Erythroblast (primary cell): ENCODE measurements at places on chromosomes 4 and X.
A peak's percentile ranks its signal among the peaks of the same experiment; 100 is the strongest.

DNA sequence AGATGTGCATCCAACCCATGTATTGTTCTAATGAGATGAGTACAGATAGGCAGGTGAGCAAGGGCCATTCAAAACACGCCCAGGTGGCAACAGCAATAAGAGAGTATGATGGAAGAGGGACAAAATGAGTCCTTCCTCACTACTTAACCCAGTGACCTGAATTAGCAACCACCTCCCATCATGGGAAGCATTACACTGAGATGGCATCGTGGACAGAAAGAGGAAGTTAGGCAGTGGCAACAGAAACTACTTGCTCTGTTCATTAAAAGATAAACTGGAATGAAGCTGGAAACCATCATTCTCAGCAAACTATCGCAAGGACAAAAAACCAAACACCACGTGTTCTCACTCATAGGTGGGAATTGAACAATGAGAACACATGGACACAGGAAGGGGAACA lies 17.2 kb downstream of the RXFP1 start:
- no peak for DNase-seq

DNA sequence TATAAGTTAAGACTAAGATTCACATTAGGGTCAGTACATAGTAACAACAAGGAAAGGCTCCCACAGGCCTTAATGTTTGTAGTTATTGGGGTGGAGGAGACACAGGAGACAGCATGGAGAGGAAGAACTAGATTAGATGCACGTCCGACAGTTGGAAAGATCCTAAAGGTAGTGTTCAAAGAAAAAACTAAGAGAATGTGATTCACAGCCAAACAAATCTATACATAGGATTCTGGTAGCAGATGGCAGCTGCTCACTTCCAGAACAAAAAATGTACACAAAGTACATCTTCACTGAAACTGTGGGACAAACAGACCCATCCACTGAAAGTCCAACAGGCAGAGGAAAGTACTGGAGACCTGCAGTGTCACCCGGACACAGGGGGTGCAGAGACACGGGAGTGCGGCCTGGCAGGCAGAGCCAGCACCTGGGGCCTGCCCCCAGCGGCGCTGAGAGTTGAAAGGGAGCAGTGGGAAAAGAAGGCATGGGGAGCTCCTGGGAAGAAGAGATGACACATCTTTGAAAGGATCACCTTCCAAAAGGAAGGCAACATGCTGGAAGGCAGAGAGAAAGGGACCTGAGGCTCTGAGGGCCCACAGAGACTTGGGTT lies 40.0 kb downstream of the NELFA start:
- no peak for DNase-seq

DNA sequence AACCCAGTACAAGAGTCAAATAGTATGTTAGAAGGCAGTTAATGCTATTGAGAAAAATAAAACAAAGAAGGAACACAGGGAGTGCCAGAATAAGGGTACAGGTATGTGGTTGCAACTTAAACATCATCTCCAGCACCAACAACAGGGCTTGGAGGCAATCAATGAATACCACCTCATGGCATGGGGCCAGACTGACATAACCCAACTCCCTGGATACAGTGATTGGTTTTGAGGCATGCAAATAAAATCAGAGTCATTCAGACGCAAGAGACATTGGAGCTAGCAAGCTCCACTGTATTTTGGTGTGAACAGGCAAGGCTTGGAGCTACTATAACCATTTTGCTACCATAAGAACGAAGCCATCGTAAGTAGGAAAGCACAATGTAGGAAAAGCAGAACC lies 56.7 kb downstream of the PPP3CA start:
- DNase-seq, result peak; percentile 32

GRCh38 chr4:10853196-10853595 lies 168.6 kb upstream of the CLNK start:
- DNase-seq, result no peak

DNA sequence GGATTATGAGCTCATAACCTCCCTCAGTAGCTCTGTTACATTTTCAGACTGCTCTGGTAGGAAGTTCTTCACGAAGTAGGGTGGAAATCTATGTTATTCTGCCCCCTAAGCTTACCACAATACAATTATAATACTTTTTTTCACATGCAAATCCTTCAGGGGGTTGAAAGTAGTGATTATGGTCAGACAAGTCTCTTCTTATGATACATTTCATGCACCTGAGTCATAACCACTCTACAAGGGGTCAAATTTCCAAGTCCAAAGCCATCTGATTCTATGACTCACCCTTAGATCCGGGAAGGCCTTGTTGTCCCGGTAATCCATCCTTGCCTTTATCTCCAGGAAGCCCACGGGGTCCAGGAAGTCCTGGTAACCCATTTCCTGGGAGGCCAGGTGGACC lies 95.2 kb downstream of the ATG4A start:
- DNase-seq, result no peak

- DNase-seq, result no peak
Observed at GRCh38 chr4:148515248-148515647, 73.0 kb upstream of the NR3C2 start.

GRCh38 chr4:147994076-147994475 lies 262.2 kb downstream of the ARHGAP10 start:
- DNase-seq, result no peak

DNA sequence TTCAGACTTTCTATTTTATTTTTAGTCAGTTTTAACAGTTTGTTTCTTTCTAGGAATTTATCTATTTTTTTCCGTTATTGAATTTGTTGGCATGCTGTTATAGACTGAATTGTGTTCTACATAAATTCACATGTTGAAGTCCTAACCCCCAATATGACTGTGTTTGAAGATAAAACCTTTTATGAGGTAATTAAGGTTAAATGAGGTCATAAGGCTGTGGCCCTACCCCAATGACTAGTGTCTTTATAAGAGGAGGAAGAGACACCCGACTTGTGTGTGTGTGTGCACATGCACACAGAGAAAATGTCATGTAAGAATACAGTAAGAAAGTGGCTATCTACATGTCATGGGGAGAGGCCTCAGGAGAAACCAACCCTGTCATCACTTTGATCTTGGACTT lies 146.3 kb downstream of the BRWD3 start:
- peak; percentile 48 for DNase-seq

DNA sequence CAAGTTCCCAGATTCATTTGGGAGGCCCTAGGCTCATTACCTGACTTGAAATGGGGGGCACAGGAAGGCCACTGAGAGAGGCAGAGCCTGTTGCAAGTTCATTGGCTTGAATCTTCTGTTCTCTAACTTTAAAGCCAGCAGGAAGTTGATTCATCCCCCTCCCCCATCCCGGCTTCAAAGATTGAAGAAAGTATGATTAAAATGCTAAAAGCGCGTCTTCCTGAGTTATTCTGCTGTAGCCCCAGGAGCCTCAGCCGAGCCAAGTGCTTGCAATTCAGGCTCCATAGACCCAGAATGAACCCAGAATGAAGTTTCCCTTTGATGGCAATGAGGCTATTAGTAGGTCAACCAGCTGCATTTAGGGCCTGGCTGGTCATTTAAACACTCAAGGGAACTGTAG lies 14.7 kb downstream of the CHST7 start:
- no peak for DNase-seq

- no peak for DNase-seq
Observed at GRCh38 chr4:18197467-18197866, 175.9 kb upstream of the LCORL start.

- no peak for DNase-seq
Observed at GRCh38 chr4:17283832-17284231, 228.1 kb downstream of the QDPR start.
